ENCODE measurements at places on chromosomes 7 and 10.

- DNase-seq, result no peak
Measured at GRCh38 chr7:55565681-55566080, 6.6 kb downstream of the VOPP1 start.

DNA sequence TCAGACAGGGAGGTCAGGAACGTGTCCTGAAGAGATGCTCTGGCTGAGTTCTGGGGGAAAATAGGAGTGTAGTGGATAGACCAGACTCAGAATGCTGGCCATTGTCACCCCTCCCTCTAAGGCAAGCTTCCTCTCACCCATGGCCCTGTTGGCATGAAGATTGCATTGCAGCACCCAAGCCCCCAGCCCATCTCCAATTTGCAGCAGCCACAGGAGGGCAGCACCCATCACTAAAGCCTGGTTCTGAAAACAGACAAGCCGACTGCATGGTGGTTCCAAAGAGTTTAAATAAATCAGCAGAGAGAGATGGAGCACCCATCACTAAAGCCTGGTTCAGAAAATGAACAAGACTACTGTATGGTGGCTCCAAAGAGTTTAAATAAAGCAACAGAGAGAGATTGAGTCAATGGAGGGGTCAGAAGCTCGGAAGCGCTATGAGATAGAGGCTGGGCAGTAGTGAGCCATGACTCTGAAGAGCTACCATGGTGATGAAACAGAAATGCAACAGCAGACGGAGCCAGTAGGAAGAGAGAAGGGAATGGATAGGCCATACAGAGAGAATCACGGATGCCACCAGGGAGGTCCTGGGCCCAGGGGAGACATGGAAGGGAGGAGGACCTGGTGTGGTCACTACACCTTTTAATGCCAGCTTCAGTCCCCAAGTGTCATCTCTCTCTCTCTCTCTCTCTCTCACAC is 237.9 kb upstream of the MYO3A start:
- DNase-seq, result no peak

DNA sequence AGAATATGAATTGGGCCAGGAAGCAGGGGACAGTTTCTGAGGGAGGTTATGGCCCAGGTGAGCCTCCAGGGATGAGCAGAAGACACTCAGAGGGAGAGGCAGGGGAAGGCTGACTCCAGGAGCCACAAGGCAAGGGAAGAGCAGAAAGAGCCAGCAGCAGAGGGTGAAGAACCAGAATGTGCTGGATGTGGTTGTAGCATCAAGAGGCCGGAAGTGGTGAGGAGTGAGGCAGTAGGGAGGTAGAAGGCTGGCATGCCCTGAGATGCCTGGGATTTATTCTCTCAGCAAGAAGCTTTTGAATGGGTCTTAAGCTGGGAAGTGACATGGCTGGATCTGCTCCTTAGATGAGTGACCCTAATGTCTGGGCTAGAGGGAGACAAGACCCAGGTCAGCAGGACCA is 311.7 kb downstream of the DOCK4 start:
- no peak for DNase-seq

- DNase-seq, result no peak
Measured at GRCh38 chr7:610141-610530, 90.5 kb upstream of the PDGFA start.

- no peak for DNase-seq
Measured at GRCh38 chr10:9814285-9814864, 1203.3 kb upstream of the CELF2 start.
